ENCODE measurements at places on chromosomes 12 and 14.

- DNase-seq: peak; percentile 44
These were observed 910.0 kb downstream of the TMEM121 start for GRCh38 chr14:106436310-106436905.

DNA sequence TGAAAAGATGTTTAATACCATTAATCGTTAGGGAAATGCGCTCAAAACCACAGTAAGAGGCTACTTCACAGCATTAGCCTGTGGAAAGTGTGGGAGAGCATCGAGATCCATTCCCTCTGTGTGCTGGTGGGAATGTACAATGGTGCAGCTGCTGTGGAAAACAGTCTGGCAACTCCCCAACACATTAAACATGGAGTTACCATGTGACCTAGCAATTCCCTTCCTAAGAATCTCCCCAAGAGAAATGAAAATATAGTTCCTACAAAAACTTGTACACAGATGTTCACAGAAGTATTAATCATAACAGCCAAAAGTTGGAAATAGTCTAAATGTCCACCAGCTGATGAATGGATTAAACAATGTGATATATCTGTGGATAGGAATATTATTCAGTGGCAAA lies 23.8 kb downstream of the MLXIP start:
- no peak for DNase-seq

- peak; percentile 21 for DNase-seq
These were observed 70.0 kb downstream of the SLC38A6 start for GRCh38 chr14:61051051-61051450.

- DNase-seq: no peak
These were observed 122.8 kb downstream of the RASSF9 start for GRCh38 chr12:85713373-85713772.

DNA sequence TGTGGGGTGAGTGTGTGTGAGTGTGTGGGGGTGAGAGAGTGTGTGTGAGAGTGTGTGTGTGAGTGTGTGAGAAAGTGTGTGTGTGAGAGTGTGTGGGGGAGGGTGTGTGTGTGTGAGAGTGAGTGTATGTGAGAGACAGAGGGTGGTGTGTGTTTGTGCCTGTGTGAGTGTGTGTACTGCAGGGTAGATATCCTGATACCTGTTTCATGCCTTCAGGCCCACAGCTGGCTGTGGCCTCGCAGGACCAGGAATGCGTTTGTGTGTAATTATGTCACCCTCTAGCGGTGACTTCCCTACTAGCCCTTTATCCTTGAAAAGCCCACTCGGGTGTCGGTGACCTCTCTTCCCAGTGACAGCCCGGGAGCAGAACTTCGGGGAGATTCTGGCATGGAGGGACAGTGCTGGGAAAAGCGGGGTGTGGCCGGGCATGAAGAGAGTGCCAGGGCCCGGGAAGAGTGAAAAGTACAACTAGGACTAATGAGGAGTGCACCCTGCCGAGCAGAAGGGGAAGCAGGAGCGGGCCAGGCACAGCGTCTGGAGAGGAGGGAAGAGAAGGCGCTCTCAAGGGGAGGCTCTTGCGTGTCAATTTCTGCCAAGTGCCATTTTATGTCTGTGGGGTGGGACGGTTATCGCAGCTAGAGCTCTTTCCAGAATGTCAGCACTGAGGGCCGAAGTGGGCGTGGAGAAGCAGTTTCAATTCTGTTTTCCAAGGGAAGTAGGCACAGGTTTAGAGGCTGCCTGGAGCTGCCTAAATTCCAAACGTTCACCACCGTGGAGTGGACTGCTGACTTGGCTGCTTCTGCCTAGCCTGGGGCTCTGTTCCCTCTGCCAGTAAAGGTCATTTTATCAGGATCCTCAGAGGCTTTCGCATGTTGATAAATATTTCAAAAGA lies 11.0 kb upstream of the FBXL14 start:
- DNase-seq: peak; percentile 80

DNA sequence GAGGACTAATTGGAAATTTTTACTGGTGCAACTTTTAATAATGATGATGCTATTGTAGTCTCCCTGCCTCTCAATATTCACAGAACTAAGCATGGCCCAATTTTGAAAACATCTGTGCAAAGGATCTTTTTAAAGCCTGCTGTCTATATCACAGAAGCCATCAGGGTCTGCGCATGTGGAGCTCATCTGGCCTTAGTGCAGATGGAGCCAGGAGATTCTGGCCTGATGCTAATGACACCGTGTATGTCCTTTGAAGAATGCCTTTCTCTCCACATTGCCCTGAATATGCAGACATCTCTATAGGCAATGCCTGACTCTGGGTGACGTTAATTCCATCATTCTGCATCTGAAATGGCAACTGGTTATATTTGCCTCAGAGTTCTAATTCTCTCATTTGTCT lies 1205.9 kb downstream of the AACS start:
- no peak for DNase-seq

DNA sequence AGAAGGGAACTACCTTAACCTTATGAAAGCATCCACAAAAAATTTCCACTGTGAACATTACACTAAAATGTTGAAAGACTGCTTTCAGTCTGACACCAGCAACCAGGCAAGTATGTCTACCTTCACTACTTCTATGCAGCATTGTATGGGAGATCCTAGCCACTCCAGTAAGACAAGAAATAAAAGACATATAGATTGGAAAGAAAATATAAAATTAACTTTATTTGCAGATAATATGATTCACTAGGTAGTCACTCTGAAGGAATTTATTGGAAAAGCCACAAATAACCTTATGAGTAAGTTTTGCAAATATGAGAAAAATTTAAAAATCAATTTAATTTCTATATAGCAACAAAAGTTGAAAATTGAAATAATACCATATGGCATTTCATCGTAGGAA lies 172.0 kb downstream of the RERGL start:
- no peak for DNase-seq

GRCh38 chr12:90939382-90939781 lies 15.6 kb downstream of the CCER1 start:
- no peak for DNase-seq

- no peak for DNase-seq
These were observed 2.0 kb downstream of the PTPN11 start for GRCh38 chr12:112420740-112421139.
